Ammon's horn (tissue), 1 donor: ENCODE measurements at places on chromosomes 4 and X.

- no peak for DNase-seq
These were observed 23.5 kb downstream of the CHM start for GRCh38 chrX:86023811-86024210.

- DNase-seq, result no peak
These were observed 17.7 kb upstream of the ELOVL6 start for GRCh38 chr4:110216129-110216528.

- DNase-seq, result no peak
These were observed 25.7 kb downstream of the RAB33A start for GRCh38 chrX:130197464-130197863.

GRCh38 chr4:130530505-130530904 lies 1434.6 kb downstream of the C4orf33 start:
- DNase-seq, result no peak

DNA sequence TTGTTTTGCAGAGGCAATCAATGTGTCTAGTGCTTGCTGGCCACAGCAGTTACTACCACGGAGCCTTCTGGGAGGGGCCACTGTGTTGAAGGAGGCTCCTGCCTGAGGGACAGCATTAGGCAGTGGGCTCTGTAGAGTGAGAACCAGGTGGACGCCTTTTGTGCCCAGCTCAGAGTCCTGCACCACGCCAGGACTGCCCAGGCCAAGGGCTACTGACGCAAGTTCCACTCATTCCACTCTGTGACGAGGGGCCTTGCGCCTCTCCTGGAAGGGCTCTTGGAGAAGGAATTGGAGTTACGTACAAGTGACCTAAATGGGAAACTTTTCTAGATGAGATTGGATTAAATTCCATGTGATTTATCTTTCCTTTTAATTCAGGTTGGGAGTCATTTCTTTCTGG lies 102.8 kb upstream of the MAGEE2 start:
- no peak for DNase-seq

DNA sequence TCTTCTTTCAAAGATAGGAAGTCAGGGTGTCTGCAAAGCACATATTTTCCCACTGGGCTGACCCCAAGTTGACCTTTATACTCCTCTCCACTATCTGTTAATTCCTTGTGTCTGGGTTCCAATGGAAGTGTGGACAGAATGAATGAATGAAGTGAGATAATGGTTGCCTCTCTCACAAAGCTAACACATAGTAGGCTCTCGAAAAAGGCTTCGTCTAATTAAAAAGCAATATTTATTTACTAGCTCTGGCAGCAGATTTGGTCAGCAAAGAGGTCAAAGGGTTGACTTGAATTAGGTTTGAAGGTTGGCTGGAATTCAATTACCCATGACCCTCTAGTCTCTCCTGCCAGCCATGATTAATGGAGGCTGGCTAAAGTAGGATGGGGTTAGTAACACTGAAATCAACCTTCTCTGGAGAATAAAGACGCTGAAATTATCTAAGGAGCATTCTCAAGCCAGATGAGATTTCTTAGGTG lies 280.3 kb upstream of the KLF3 start:
- DNase-seq, result no peak

GRCh38 chrX:130658310-130658709 lies 244.7 kb downstream of the ENOX2 start:
- DNase-seq, result no peak

- no peak for DNase-seq
These were observed 73.6 kb upstream of the PJA1 start for GRCh38 chrX:69238887-69239231.

DNA sequence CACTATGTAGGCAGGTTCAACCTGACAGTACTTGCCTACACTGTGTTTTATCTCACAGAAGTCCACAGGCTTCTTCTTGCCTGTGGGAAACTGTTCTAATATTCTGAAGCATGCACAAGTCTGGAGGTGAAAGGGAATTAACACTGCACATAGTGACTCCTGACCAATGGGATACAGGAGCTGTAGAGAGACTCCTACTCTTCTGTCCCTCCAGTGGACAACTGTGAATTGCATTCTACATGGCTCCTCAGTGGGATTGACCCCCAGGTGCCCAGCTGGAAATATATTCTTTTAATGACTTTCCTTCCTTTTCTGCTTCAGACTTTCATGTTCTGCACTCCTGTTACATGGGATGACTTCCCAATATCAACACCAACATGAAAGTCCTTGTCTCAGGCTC lies 8.2 kb upstream of the YIPF6 start:
- no peak for DNase-seq

GRCh38 chrX:32893751-32894150 lies 317.6 kb downstream of the DMD start:
- no peak for DNase-seq

DNA sequence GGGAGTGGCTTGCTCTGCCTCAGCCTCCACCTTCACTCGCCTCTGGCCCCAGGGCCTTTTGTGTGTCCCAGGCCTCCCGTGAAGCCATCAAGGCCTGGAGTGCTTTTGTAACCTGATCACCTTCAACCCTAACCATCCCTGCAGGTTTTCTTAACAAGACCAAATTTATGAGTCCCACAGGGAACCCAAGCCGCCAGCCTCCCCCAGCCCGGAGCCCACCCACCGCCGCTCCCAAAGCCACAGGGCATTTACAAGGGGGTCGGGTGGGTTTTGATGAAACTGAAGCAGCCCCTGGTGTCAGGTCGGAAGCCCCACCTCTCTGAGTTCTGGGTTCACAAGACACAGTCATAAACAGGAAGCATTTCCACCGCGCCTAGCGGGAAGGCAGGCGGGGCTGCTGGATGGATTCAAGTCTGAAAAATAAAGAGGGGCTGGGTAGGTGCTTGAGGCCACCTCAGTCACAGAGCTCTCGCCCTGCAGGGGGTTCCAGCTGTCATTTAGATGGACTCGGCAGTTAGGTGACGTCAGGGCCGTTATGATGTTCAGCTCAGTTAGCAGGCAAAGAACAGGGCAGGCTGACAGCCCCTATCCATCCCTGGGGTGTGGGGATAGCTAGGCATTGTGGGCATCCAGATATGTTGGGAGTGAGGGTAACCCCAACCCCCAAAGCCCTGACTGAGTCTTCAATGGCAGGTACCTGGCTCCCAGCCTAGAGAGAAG lies 128.5 kb downstream of the BCOR start:
- no peak for DNase-seq
